ENCODE measurements at places on chromosomes 12 and 14.

GRCh38 chr14:51507906-51508511 lies 143.7 kb upstream of the FRMD6 start:
- no peak for DNase-seq

DNA sequence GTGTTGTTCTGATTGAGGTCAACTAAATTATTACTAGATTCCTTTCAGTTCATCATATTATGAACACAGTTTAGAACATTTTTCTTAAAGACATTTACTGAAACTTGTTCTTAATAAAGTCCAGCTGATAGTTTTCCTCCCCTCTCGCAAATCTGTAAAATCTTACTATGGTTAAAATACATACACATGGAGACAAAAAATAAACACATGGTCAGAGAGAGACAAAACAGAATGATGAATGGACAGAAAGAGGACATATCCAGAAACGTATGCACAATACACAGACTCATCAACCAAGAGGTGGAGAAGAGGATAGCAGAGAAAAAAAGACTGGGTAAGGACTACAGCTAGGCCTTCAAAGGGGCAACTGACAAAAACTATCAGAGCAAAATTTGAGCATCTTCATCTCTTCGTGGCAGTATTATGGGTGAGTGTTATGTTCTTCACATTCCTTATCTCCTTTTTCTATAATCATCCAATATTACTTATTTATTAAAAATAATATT lies 38.4 kb downstream of the EEA1 start:
- no peak for DNase-seq

GRCh38 chr12:46404225-46404631 lies 31.7 kb upstream of the SLC38A2 start:
- DNase-seq = no peak

DNA sequence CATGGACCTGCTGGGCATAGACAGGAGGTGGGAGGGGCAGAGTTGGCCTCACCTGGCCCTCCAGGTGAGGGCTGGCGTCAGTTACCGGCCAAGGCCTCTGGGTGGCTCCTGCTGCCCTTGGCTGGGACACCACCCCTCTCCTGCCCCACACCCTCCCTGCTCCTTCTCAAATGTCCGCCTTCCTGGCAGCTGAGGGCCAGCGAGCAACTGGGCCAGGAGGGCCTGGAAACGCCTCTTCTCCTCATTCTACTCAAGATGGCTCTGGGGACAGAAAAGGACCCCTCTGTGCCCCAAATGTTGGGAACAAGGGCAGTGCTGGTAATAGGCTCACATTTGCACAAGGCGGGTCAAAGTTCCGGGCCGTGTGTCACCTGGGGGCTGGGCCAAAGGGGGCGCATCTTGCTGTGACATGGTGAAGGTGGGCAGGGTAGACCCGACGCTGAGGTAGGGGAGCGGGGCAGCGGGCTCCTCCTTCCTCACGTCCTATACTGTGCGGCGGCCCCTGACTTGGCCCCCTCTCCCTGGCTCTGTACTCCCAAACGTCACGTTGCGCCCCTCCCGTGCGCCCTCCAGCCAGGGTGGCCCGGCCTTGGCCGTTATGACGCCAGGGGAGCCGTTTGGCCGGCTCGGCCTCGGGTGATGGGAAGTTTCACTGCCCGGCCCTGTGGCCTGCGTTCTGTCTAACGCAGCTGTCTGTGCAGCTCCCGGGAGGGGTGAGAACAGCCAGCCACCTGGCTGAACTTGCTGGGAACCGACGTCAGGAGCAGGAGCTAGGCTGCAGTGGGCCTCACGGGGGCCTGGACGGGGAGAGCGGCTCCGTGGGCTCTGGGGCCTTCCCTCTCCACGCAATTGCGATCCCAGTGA lies 18.0 kb upstream of the DLK1 start:
- no peak for DNase-seq

DNA sequence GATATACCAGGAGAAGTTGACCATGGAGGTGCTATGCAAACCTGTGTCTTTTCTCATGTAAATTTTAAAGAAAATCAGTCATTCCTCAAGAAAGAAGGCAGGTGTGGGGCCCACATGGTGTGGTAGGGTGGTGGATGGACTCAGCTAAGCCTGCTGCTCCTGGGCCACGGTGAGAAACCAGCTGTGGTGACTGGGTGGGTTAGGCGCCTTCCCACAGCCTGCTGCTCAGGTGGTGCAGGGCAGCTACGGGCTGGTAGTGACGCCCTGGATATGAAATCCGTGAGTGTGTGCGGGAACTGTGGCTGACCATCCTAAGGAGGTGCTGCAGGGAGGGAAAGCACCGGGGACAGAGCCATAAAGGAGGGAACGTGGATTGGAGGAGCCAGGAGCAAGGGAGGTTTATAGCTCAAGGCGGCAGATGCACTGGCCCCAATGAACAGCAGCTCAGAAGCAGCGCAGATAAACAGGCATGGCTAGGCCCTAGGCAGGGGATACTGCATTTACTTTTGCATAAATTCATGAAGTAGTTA lies 408.8 kb downstream of the FUT8 start:
- DNase-seq = no peak

DNA sequence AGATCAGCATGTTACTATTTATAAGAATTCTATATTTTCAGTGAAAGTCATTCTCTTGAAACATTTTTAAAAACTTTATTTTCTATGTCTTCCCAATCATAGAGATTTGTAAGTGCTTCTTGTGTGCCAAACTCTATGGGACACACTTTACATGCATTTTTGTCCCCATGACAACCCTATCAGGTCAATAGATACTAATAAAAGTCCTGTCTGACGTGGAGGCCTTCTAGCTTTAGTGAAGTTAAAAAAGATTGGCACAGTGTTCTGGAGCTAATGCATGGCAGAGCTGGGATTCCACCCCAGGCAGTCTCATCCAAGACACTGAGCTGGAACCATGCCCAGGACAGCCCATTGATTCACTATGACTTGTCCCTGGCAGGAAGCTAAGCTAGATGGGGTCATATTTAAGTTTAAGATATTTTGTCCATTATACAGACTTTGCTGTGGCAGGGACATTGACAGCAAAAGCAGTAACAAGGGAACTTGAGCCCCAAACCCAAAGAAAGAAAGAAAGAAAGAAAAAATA lies 28.1 kb downstream of the TTC6 start:
- DNase-seq = no peak

All from suppressor macrophage treated with lipopolysaccharide for 1 hour (primary cell).